ENCODE measurements at places on chromosomes 6 and 20.

DNA sequence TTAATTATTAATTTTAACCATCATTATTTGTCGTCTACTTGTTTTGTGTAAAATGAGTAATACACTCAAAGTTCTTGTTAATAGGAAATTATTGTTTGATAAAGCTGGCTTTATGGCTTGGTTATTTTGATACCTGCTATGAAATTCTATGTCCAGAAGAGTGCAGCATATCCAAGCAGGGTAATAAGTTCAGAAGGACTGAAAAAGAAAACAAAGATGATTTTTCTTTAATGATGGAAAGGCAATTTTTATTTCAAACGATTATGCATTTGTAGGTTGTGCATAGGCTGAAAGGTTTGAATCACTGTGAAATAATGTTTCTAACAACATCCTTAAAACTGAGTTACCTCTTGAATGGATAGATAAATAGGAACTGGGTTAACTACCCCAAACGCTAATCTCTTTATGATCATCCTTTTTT lies 1.4 kb upstream of the MAN1A1 start:
- DNase-seq: peak; percentile 3

DNA sequence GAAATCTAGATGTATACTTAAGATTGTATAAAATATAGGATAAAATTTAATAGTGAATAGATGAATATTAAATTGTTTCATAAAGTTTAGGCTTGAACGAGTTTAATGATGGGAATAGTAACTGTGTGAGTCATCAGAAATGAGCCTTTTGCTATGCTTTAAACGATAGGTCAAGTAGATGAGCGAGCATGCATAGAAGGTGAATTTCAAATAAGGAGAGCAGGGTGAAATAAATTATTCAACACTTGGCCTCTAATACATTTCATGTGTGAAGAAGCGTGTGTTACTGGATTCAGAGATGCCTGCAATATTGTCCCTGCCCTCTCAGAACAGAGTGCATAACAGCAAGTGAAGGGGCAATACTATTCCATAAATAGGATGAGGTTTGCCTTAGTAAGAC lies 74.4 kb upstream of the EYA4 start:
- no peak for DNase-seq

GRCh38 chr6:96837081-96837971 lies at the start of gene GPR63:
Gene GPR63, minus strand, starts transcription at chr6:96837477. Its CDS starts 37,746 bp downstream, at chr6:96799731.
- peak; percentile 92 for DNase-seq

- DNase-seq: no peak
Observed at GRCh38 chr6:55108134-55109130, 65.9 kb upstream of the HCRTR2 start.

DNA sequence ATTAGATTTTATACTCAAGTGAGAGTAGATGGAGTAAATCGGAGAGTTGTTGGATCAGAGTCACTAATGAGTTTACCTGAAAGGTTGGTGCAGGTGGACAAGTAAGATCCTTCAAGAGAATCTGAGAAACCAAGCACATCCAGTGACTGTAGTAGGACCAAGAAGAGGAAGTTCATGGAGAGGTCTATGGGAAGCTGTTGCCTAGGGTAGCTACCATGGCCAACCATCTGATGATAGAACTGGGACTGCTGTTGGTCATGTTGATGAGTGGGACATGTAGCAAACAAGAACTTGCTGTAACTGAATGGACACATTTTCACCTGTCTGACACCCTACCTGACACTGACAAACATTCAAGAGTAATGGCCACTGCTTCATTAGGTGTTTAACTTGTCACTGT lies 11.3 kb upstream of the ADGB start:
- no peak for DNase-seq

- DNase-seq: no peak
Observed at GRCh38 chr20:2162823-2163166, 61.2 kb downstream of the STK35 start.

Measured in Caki2 (cell line).